Femur (tissue), 1 donor: ENCODE measurements at places on chromosomes 5 and 9.

- no peak for DNase-seq
Observed at GRCh38 chr5:58477760-58478376, 13.4 kb upstream of the GAPT start.

DNA sequence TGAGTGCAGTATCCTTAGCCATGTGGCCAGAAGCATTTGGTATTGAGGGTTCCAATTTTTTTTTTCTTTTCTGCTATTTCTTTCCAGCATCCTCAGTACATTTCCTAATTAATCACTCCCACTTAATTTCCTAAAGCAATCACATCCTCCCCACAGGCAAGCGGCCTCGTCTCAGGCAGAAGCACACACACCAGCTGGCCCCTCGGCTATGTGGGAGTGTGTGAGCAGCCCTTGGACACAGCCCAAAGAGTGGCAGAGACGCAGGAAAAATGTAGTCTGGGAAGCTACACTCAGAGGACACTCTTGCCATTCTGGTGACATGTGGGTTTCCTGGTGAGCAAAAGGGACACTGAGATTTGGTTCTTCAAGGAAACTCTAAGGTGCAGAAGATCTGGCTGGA lies 20.7 kb downstream of the SLIT3 start:
- DNase-seq: no peak

DNA sequence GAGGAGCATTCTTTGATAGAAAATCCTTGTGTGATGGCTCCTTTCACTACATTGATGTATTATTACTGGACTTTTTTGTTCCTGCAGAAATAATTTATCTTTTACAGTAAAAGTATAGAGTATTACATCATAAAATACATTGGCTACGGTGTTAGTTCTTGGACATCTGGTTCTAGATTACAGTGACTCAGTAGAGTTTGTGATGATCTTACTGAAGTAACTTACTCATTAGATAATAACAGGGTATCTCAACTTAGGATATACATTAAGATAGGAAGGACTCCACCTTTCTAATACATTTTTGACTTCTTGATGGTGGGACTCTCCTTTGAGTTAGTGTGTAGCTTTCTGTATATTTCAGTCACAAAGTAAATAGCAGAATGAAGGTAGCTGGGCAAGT lies 59.1 kb downstream of the ZNF462 start:
- no peak for DNase-seq

- DNase-seq: no peak
Observed at GRCh38 chr5:10712574-10713366, 48.3 kb downstream of the DAP start.

GRCh38 chr9:134641173-134641989 lies at the start of gene COL5A1:
TSS of gene COL5A1 (plus strand) at chr9:134641803. CDS start at chr9:134642188, 385 bp downstream.
- peak; percentile 97 for DNase-seq

- DNase-seq: no peak
Observed at GRCh38 chr9:79617395-79617794, 45.6 kb downstream of the TLE4 start.

DNA sequence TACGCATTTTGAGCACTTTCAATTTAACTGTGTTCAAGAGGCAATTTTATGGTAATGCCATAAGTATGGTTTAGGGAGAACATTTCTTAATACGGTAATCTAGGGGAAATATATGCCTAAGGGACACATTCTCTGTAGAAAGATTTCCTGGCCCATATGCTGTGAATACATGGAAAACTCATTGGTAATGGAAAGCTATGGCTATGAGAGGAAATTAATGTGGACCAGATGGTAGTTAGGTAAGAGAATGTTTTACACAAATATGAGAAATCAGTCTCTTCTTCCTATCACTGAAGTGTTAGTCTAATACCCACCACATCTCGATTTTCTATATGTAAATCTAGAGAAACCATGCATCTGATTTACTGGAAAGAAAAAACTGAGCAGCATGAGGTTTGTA lies 105.0 kb downstream of the SEMA6A start:
- DNase-seq: no peak

- no peak for DNase-seq
Observed at GRCh38 chr9:77999231-77999631, 32.4 kb downstream of the GNAQ start.

DNA sequence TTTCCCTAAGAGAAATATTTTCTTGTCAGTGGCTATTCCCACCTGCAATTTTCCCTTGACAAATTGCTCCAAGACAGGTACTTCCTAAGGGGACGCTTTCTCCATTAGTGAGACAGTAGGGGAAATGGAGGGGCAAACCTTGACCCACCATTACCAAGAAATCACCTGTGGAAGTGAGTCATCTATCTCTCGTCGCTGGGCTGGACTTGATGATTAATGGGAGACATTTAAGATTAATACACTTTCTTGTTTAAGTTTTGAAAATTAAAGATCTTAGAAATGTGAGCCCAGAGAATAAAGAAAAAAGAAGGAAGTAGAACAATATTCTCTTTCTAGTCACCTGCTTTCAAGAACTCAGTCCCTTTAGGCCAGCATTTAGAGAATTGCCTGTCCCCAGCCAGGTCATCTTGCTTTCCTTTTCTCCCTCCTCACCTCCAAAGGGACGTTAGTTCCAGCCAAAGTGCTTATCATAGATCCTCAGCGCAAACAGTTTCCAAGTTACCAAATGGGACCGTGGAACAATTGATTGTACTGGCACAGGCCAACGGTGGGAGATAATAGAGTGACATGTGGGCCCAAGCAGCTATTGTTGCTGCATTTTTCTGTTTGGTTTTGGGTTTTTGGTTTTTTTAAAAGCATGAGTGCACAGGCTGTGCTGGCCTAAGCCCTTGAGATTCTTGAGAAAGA lies 284.4 kb downstream of the ENC1 start:
- no peak for DNase-seq

GRCh38 chr5:89106480-89106879 lies 223.5 kb upstream of the MEF2C start:
- no peak for DNase-seq
